Fibroblast of mammary gland (primary cell): ENCODE measurements at places on chromosomes 12 and 14.

DNA sequence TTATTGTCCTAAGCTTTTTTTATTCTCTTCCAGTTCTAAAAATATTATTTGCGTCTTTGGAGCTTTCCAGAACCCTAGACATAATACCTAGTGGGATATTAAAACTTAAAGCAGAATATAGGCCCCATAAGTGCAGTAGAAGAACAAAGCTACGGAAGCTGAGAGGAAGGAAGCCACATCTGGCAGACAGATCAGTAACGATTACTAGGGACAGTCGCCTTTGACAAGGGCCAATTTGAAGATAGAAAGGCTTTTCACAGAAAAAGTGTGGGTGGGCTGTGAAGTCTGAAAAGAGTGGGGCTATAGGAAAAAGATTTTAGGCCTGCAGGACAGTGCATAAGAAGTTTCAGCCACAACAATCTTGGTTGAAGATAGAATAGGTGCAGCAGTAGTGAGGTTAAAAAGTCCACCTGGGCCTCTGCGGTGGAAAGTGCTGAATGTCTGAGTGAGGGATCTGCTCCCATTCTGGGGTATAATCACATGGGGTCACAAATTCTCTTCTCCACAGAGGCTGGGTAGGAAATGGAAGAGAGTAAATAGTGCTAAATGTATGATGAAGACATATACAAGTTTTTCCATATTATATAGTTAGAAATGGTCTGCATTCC lies 114.5 kb downstream of the CMAS start:
- DNase-seq: no peak

- no peak for DNase-seq
Observed at GRCh38 chr12:43884683-43885410, 49.0 kb downstream of the TMEM117 start.

- DNase-seq: peak; percentile 69
Observed at GRCh38 chr12:69655616-69656340, 43.3 kb downstream of the BEST3 start.

DNA sequence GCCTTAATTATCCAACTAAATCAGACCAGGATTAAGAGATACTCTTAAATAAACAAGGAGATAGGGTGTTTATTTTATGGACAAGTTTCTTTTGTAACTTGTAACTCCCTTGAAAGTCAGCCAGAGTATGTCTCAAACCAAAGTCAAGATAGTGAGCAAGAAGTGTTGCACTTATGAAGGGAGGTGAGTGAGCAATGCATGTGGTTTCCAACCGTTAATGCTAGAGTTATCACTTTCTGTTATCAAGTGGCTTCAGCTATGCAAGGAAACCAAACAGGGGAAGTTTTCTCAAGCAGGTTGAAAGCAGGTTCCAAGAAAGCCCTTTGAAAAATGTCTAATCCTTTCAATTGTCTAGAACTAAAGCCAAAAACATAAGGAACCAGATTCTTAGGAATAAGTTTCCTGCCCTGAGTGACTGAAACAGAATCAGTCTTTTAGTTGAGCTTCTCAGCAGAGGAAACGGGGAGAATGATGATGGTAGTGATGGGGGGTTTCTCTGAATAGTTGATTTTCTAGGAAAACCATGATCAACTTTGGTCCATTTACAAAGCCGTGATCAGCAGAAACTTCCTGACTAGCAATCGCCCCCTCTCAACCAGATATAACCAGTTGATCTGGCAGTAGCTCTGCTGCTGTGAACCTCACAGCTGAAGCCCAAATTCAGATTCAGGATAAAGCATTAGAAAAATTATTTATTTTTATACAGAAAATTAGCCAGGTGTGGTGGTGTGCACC lies 128.4 kb downstream of the DAD1 start:
- no peak for DNase-seq

DNA sequence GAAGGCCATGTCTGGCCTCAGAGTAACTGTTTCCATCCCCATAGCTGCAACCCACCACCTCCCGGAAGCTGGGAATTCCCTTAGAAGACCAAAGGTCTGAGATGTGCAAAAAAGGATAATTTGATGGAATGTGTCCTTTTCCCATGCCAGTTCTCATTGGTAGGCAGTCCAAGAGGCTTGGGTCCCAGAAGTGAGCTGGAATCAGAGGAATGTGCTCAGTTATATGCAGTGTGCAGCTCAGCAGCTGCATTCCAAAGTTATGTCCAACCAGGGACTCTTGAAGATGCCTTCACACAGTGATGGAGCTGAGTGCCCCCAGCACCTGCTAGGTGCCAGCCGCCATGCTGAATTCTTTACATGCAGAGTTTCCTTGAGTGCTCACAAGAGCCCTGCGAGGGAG lies 583.9 kb upstream of the TBX3 start:
- DNase-seq: no peak

DNA sequence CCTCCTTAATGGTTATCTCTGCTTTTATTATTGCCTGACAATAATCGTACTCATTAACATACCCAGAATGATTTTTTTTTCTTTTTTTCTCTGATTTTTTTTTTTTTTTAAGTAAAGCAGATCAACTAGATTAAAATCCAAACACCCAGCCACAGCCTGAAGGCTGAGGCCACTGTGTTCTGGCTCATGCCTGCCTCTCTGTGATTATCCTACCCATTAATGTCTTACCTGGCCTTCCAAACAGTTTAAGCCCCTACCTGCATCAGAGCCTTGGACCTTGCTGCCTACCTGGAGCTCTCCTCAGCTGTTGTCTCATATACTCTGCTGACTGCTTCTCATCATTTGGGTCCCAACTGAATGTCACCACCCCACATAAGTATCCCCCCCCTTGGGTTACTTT lies 6.8 kb upstream of the TMED10 start:
- DNase-seq: no peak

DNA sequence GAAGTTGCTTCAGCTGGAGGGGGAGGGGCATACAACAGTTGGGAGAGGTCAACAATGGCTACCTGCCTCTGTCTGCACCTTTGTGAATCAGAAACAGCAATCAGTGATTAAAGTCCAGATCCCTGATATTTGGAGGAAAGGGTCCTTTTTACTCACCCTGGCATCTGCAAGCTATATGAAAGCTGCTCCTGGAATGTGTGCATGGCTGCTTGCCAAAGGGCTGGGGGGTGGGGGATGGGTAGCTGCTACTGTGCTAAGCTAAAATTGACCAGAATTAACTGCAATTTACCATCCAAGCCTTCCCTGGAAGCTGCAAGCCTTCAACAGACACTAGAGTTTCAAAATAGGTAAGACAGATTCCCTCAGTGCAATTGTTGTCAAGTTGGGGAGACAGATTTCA lies 13.5 kb upstream of the GTF2A1 start:
- no peak for DNase-seq

- no peak for DNase-seq
Observed at GRCh38 chr12:104477510-104478390, 21.0 kb downstream of the CHST11 start.

DNA sequence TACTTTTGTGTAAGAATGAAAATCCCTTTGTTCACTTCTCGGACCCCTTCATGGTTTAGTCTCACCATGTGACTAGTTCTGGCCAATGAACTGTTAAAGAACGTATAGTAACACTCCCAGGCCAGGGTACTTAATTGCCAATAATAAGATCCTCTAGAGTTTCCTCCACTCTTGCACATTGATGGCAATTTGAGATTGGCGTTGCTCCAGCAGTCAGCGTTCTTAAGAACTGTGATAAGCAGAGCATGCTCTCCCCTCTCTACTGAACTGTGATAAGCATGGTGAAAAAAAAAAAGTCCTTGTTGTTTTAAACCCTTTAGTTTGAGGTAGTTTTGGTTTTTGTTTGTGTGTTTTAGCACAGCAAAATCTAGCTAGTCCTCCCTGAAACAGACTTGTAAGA lies 854.5 kb downstream of the SLC6A15 start:
- no peak for DNase-seq

GRCh38 chr12:11693601-11694000 lies 44.1 kb downstream of the ETV6 start:
- DNase-seq: no peak

DNA sequence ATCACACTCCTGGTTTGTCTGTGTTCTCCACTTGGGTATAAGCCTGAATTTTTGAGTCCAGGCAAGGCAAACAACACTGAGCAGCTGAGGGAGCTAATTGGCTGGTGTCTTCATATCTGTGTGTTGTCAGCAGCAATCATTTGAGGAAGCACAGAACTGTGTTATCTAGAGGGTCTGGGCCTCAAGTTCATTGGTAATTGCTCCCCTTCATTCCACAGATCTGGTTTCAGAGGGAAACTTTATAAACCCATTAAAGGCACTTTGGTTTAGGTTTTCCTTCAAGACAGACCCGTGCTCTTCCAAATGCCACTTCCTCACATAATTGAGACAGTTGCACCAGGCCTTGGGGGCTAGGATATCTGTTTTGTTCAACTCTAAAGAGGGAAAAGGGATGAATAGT lies 5.6 kb downstream of the DACT1 start:
- no peak for DNase-seq

GRCh38 chr14:38290601-38291188 lies 34.8 kb upstream of the CLEC14A start:
- peak; percentile 90 for DNase-seq

- peak; percentile 62 for DNase-seq
Observed at GRCh38 chr12:25130741-25131188, 64.2 kb downstream of the DNAI7 start.

GRCh38 chr12:102510463-102510862 lies 30.1 kb upstream of the IGF1 start:
- no peak for DNase-seq

DNA sequence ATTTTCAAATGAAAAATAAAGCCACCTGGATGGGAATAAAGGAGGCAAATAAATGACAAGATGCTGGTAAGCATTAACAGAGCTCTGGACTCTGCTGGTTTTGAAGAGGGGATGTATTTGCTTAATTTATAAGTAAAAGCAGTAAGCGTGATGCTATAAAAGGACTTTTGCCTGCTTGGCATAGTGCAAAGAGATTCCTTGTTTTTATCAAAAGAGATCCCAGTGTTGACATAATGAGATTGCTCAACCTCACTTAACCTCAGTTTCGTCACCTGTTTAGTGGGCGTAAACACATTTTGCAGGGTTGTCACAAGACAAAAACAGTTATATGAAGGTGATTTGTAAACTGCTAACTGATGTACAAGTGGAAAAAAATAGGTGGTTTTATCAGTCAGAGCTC lies 13.8 kb downstream of the ASCL1 start:
- no peak for DNase-seq

GRCh38 chr14:30330445-30330844 lies 228.5 kb upstream of the G2E3 start:
- DNase-seq: peak; percentile 11

DNA sequence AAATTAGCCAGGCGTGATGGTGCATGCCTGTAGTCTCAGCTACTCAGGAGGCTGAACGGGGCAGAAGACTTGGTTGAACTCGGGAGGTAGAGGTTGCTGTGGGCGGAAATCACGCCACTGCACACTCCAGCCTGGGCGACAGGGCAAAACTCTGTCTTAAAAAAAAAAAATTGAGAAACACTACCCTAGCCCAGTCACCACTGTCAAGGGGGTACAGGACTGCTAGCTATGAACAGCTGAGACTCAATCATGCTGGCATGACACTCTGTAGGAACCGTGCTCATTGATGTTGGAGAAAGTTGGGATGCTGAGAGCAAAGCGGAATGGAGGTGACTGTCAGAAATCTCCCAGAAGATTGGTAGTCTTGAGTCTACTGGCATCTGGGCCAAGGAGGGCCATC lies 58.2 kb upstream of the STON2 start:
- DNase-seq: no peak

DNA sequence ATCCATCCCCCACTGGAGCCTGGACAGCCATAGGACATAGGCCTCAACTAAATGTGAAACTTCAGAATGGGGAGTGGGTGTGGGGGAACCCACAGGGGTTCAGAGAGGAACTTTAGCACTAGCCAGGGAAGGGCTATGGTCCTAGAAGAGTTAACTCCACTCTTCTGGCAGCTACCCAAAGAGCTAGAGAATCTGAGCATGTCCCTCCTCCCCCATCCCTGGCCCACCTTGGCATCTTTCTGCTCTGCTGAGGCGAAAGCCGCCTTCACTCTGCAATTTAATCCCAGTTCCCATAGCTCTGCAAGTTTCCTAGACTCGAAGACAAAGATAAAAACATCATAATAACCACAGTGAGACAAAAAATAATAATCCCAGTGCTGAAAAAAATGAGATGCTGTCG lies 214.7 kb upstream of the RTL1 start:
- no peak for DNase-seq

DNA sequence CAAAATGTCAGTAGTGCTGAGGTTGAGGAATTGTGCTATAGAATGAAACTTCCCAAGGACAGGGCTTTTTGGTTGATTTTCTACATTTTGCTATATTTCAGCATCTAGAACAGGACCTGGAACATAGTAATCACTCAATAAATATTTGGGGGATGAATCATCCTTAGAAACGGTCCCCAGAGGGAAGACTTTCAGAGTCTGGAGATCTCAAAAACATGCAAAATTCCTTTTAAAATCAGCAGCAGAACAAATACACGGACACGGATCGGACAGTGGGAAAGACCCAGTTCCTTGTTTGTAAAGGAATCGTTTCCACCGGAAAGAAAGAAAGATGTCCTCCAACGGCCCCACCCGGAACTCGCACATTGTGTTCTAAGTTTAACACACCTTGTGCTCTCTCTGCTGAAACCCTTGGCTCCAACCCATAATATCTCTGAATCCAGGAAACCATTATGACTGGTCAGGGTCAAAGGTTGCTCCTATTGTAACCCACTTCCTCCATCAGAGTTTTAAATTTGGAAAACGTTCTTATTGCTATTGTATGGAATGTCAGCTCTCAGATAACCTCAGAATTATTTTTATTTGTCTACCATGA lies 617.2 kb downstream of the MED13L start:
- peak; percentile 85 for DNase-seq

- no peak for DNase-seq
Observed at GRCh38 chr12:82870771-82871377, 184.2 kb downstream of the TMTC2 start.

DNA sequence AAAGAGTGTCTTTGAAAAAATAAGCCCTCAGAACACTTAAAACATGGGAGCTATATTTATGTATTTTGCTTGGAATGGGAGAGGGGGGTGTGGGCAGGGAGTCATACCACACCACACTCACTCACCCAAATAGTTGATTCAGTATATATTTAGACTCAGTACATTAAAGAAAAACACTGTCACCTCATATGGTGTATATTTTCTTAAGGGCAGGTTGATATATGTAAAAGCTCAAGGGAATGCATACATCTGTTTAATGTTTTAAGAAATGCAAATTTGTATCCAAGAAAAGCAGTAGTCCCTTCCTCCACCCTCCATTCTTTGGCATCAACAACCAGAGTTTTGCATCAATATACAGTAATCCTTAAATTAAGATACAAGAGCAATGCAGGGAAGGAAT lies 1.4 kb downstream of the NFYB start:
- DNase-seq: peak; percentile 50

- DNase-seq: no peak
Observed at GRCh38 chr12:114698566-114699163, 14.7 kb upstream of the TBX3 start.

DNA sequence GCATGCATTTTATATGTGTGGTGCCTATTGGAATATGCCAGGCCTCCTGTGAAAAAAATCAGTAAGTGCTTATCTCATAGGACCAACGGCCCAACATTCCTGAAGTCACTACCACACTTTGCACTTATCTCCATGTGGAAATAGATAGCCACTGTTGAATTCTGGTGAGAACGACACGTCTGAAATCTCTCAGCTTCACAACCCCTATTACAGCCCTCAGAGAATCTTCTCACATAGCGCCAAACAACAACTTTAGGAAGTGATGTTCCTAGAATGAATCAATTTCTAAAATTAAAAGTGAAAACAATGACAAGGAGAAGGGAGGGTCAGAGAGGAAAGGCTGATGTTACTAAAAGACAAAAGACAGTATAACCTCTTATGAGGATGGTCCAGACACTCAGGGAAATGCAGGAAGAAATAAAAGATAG lies 270.8 kb upstream of the BTG1 start:
- DNase-seq: no peak
